ENCODE measurements at places on chromosomes 3 and 15.
A peak's percentile ranks its signal among the peaks of the same experiment; 100 is the strongest.

DNA sequence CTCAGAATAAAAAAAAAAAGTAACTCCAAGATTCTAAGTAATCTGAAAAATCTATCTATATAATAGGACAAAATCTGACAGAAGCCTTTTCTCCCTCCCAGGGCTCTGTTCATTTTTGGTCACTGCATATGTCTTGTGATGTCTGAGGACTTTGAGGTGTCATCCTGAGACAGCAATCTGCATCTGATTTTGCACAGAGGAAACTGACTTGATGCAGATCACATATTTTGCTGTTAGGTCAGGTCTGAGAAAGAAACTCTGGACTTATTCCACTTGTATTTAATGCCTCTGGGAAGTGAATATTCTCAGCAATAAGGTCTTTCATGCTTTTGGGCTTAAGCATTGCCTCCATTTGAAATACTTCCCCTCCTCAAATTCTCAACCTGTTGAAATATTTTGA, 295.2 kb upstream of the THBS1 start:
- no peak for DNase-seq

- DNase-seq = peak; percentile 64
Observed at GRCh38 chr3:66609660-66610561, 109.1 kb upstream of the LRIG1 start.

DNA sequence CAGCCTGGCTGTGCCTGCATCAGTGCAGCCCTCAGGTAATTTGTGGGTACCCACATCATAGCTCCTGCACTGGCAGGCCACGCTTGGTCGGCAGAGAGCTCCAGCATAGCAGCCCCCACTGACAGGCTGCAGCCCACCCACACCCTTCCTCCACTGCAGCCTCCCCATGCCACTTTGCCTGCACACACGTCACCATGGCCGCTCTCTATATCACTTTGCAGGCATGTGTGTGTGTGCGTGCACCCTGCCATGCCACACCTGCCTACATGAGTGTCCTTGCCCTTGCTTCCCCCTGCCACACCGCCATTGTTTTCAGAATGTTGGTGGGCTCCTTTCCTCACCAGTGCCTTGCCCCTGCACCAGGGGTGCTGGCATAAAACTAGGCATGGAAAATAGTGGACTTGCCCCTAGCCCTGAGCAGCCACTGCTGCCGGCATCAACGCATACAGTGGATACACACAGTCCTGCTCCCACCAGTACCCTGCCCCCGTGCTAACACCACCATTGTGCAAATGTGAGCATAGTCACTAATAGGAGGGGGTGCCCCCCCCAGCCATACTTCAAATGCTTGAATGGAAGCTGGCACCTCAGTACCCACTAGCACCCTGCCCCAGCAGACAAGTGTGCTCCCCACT, 278.7 kb upstream of the MANF start:
- DNase-seq = no peak

GRCh38 chr3:10667269-10667668, 148.8 kb upstream of the SLC6A11 start:
- DNase-seq = no peak

DNA sequence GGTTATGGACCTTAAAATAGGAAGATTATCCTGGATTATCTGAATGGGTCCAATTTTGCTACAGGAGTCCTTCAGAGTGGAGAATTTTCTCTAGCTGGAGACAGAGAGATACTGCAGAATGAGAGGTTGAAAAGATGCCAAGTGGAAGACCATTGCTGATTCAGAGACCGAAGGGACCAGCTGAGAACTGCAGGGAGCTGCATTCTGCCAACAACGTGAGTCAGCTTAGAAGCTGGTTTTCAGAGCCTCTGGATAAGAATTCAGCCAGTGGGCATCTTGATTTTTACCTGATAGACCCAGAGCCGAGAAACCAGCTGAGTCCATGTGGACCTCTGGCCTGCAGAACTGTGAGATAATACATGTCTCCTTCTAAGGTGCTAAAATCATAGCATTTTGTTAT, 234.0 kb downstream of the NR2F2 start:
- no peak for DNase-seq

DNA sequence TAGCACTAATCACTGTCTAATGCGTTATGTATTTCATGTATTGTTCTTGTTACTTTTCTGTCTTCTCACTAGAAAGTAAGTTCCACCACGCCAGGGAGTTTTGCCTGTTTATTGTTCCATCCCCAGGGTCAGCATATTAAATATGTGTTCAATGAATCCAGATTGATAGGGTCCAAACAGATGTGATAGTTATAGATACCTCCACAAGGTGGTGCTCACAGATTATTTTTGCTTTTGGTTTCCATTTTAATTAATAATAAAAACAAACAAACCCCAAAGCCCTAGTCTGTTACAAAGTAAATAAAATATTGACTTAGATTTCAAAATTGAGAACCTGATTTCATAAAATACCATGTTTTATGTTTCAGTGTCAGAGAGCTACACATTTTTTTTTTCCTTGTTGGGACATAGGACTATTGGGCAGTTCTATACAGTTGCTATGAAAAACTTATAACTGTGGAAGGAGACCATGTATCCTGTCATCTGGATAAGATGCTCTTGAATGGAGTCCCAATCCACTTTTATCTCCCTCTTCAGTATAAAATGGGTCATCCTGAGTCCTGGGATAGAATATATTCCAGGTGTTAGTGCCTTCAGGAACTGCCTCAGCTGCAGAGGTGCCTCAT, 12.4 kb downstream of the OTOL1 start:
- DNase-seq = no peak

GRCh38 chr3:88168171-88168570, 18.4 kb downstream of the C3orf38 start:
- no peak for DNase-seq

DNA sequence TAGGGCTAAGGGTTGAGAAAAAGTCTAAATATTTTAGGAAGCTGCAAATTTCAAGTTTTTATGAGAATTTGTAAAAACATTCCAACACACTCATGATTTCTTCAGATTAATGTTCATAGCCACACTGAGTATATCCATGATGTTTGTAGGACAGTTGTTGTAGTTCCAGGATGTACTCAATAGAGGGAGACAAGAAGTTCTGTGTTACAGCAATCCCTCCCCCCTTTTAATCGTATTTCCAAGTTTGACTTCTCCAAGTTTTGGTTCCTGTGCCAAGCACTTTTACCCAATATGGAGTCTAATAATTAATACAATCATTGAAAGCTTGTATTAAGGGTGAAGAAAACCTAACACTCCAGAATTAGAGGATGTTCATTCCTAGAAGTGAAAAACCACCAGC, 143.4 kb downstream of the FEZF2 start:
- no peak for DNase-seq

DNA sequence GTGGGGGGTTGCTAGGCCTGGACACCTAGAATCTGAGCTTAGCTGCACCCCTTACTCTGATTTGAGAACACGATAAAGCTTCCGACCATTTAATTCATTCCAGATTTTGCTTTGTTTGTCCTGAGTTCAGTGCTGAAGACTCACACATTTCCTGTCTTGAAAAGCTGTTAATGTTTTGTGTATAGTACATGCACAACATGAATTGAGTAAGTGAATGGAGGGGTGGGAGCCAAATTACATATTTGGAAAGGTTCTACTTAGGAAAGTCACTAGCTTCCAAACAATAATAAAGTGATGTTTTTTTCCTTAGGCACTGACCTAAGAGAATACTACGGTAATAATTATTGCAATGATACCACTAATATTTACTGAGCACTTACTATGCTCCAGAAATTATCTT, 955.2 kb upstream of the NR2F2 start:
- no peak for DNase-seq

DNA sequence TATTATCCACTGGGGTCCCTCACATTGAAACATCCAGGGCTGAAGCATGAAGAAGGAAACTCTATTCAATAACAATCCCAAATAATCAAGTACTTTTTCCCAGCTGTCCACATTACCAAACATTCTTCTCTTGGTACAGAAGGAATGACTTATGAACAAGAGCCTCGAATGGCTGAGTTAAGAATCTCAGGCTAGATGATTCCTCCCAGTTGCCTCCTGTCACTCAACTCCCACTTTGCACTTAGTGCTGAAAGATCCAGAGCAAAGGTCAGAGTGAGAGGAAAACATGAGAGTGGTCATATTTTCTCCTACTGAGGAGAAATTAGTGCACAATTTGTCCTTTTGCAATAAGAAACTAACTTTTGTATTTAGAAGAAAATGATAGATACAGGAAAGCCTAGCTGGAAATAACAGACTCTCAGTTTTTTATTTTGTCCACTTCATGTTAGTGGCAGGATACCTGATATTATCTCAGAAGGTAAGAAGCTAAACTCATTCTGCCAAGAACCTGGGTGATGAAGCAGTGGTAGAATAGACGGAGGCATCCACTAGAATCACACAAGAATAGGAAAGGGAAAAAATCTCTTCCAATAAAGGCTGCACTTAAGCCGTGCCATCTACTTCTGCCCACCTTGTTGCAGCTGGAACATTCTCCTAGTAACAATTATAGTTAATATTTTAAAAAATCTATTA, 46.2 kb downstream of the GADL1 start:
- DNase-seq = peak; percentile 34

GRCh38 chr3:8567784-8568575, 66.4 kb downstream of the LMCD1 start:
- no peak for DNase-seq

DNA sequence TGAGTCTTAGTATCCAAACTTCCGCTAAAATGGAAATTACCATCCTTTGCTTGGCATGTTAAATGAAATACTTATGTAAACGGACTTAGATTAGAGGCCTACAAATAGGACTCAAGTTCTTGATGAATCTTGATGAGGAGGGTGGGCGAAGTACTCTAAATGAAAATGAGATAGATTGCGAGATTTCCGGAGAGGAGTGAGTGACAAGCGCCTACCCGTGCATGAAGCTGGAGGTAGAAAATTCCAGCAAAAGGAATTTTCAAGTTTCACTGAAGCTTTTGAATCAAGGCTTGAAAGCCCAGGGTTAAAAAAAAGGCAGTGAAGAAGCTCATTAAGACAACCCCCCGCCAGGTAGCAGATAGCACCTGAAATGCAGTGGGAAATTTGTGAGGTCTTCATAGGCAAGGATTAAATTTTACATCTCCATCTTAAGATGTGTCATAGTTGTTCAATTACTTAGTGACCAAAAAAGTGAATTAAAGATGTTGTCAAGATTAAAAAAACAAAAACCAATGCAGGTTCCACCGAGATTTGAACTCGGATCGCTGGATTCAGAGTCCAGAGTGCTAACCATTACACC, 655 bp upstream of the RAB11A start:
- no peak for DNase-seq

DNA sequence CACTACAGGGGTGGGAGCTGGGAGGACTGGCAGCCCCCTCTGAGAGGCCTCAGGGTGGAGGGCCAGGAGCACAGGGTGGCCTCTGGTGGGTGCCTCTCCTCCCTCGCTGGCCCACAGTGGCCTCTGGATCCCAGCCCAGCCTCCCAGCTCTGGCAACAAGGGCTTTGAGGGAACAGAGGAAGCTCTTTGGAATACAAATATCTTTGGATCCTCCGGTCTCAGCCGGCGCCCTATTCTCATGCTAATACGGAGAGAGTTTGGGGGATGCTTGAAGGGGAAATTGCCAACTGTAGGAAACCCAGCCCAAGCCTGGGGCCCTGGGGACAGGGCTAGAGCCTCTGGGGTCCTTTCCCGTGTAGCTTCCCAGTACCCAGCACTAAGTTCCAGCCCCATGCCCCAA, 33.4 kb upstream of the INSYN1 start:
- DNase-seq = no peak

GRCh38 chr3:67896130-67896529, 241.7 kb upstream of the SUCLG2 start:
- DNase-seq = no peak

DNA sequence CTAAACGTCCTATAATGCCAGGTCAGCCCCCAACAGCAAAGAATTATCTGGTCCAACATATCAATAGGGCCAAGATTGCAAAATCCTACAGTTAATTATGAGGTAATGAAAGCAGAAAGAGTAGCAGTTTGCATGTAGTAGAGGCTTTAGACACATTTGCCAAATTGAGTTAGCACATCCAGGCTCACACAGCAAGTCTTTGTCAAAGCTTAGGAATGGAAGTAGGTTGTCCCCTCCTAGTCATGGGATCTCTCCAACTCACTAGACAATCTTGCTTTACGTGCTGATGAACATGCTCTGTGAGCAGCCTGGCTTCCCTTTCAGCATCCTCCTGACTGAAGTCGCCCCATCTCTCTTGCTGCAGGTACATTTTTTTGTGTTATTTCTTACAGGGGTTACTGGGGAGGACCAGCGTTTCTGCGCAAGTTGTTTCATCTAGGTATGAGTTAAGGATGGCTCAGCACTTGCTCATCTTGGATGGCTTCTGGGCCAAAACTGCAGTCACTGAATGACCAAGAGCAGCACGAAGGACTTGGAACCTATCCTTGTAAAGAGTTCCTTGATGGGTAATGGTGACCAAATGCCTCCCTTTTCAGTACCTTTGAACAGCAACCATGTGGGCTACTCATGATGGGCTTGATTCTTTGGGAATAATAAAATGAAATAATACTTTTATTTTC, 55.9 kb downstream of the SQOR start:
- DNase-seq = no peak

DNA sequence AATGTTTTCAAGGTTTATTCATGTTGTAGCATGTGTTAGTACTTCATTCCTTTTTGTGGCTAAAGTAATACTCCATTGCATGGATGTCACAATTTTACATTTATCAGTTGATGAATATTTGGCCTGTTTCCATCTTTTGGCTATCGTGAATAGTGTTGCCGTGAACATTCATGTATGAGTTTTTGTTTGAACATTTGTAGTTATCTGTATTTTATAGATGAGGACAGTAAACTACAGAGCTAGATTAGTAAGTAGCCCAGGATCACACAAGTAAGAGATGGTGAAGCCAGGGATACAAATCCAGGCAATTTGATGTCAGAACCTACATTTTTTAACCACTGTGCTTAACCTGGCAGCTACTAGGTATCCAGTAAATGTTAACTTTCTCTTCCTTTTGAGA, 63.2 kb downstream of the ASTE1 start:
- DNase-seq = no peak

DNA sequence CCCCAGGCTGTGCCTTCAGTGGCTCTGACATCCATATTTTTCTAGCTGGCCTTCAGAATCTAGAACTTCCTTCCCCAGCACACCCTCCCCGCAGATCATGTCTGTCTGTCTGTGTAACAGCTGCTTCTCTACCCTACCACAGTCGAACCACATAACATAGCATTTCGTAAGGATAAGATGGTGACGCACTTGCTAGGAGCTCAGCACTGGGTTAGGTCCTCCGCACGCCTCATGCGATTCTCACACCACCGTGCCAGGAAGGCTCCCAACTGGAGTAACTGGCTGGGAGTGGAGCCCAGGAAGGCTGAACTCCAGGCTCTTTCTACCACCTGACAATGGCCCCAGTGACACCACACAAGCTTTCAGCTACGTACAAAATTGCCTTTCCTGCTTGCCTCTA, 168.6 kb downstream of the STT3B start:
- no peak for DNase-seq

DNA sequence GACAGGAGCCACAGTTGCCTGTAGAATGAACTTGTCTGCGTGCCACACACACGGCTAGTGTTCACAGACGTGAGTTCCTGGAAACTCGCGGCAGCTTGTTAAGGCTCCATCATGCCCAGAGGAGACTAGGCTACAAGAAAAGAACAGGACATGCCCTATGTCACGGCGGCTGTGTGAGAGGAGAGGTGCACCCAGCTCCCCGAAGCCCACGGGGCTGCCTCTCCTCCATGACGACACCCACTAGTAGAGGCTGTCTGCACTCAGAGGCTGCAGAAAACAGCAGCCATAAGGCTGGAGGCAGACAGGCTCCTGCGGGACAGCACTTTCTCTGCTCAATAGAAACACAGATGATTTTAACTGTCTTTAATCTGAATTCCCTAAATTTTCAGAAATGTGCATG, 19.0 kb upstream of the OCA2 start:
- no peak for DNase-seq
